ENCODE measurements at places on chromosomes 1 and 21.

DNA sequence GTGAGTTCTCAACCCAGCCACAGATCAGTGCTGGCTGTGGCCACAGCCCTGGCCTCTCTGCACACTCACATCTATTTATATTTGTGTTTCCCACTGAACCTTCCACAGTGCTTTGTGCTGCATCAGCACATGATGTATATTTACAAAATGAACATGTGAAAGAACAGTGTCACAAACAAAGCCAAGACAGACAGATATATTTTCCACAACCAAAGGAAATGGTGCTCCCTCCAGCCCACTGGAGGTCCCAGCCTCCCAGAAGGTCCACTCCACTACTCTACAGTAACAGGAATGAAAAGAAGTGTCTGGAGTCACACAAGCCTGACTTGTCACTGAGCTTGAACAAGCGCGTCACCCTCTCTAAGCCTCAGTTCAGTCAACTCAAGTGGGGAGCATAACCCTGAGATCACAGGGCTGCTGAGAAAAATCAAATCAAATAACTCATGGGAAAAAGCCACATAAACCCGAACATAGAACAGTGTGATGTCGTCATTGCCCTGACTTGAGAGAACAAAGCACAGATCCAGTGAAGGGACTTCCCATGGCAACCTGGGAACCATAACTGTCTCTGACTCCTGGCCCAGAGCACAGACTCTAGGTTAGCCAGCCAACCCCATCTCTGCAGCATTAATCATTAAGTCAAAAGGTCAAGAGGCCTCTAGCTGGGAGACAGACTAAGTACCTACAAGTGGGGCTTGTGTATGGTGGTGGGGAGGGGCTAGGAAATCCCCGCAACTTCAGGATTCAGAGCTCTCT, 121.2 kb downstream of the TRABD2B start:
- no peak for DNase-seq

DNA sequence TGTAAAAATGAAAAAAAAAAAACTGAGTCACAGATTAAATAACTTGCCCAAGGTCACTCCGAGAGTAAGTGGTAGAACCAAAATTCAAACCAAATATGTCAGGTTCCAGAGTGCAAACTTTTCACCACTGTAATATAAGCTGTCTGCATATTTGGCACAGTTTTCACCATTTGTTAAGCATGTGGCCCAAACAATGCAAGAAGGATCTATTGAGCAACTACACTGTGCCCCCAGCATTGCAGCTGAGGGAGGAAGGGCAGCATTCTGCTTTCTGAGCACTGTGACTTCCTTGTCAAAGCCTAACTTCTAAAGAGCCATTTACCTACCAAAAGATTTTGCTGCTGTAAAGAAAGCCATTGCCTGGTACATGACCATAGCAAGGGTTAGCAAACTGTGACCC, 133.4 kb downstream of the SYT2 start:
- DNase-seq, result no peak

DNA sequence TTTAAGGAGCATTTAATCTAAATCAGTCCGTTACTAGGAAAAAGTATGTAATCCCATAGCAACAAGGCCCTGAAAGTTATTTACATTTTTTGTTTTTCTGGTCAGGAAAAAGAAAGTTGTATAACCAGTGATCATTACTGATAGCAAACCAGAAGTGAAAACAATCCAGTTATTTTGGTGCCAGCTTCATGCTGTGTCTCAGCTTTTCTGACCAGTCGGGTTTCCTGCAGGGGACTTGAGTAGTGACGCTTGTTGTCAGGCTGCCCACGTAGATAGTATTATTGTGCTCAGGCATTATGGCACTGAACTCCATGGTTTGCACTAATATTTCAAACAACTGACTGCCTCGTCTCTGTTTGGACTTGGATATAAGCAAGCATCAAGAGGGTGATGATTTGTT, 55.2 kb downstream of the SASS6 start:
- DNase-seq, result no peak

GRCh38 chr1:56413671-56414199, 165.6 kb downstream of the PLPP3 start:
- DNase-seq, result no peak

DNA sequence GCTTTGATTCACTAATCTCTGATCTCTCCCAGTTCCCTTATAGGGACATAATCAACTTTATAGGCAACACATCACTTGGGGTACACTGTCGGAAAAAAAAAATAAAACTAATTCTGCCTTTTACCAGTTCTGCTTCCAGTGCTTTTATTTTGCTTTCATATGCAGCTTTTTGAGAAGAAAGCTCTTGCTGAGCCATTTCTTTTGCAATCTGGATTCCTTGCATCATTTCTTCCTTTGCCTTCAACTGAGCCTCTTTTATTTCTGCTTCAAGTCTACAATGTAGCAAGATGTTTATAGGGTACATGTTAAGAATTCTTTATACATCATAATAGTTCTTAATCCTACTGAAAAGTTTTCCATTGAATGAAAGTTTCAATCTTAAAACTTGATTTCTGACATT, 30.6 kb downstream of the KIF14 start:
- DNase-seq, result no peak

GRCh38 chr1:219503604-219504003, 109.3 kb downstream of the ZC3H11B start:
- no peak for DNase-seq

DNA sequence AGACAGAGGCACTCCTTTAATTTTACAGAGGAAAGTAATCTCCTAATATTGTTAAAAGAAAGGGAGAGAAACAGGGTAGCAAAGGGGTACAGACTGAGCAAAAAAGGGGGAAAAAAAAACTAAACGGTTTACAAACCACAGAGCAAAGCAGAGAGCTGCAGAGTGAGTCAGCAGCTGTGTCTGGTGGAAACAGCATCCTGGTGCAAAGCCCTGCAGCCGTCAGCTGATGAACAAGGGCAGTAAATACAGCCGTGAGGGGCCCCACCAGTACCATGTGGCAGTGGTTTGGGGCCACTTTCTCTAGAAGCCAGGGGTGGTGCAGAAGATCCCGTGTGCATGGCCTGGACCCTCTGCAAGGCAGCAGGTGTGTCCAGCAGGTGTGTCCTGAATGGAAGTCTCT, 111.3 kb downstream of the ERG start:
- no peak for DNase-seq

- no peak for DNase-seq
Measured at GRCh38 chr1:56816909-56817308, 2.3 kb downstream of the FYB2 start.

DNA sequence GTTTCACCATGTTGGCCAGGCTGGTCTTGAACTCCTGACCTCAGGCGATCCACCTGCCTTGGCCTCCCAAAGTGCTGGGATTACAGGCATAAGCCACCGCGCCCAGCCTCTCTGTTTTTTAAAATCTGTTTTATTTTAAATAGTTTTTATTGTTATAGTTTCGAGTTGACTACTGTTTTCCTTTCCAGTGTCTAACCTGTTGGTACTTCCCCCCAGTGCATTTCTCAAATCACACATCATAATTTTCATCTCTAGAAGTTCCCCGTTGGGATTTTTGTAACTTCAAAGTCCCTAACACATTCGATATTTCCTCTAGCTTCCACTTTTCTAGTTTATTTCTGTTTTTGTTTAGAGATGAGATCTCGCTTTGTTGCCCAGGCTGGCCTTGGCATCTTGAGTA, 7.5 kb downstream of the HES4 start:
- DNase-seq, result no peak

DNA sequence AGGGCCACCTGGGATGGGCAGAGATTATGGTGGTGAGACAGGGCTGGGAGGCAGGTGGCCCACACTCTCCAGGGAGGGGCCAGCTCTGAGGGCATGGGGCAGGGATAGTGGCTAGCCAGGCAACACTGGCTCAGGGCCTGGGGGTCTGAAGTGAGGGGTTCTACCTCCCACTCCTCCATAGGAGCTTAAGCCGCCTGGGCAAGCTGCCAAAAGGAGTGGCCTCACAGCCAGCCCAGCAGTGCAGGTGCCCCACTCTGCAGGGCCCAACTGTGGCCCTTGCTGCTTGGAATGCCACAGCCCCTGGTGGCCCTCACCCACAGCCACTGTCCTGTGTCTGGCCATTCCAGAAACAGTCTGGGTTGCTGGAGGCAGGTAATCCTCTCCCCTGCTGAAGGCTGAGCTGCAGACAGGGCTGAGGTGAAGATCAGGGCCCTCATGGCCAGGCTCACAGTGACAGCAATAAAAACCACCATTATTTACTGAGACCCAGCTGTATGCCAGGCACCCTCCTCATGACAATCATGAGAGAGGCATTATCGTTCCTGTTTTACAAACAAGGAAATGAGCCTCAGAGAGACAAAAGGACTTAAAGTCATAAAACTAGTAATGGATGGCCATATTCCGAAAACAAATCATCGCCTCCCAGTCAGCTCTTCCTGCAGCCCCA, 31.0 kb downstream of the KIF21B start:
- no peak for DNase-seq

GRCh38 chr1:17618558-17619247, 79.2 kb downstream of the ARHGEF10L start:
- DNase-seq, result no peak

GRCh38 chr1:1614204-1614953, 921 bp upstream of the MIB2 start:
- DNase-seq, result no peak

GRCh38 chr1:212341090-212341489, 55.9 kb downstream of the PPP2R5A start:
- DNase-seq, result no peak

DNA sequence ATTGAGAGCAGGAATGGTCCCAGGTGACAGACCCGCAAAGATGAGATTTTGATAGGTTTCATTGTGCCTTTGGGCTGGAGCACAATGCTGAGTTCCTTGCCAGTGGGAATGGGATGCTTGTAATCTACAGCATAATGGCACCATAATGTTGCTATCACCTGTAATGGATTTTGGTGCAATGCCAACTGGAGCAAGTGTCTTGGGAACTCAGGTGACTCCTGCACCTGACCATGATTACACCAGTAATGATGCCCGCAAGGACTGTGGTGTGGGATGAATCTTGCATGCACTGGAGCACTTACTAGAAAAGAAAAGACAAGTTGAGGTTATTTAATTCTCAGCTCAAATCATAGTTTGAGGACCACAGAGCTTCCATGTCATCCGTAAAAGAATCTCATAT, 96.7 kb downstream of the PTPRU start:
- DNase-seq, result no peak

DNA sequence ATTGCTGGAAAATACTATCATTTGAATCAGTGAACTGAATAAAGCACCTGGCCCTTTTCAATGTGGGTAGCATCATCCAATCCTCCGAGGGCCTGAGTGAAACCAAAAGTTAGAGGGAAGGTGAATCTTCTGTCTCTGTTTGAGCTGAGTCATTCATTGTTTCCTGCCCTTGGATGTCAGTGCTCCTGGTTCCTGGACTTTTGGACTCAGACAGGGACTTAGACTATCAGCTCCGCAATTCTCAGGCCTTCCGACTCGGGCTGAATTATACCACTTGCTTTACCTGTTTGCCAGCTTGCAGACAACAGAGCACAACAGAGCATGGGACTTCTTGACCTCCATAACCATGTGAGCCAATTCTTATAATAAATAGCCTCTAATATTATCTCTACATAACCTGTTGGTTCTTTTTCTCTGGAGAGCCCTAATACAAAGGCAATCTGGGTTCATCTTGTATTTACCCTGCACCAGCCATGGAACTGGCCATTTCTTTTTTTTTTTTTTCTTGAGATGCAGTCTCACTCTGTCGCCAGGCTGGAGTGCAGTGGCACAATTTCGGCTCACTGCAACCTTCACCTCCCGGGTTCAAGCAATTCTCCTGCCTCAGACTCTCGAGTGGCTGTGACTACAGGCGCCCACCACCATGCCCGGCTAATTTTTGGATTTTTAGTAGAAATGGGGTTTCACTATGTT, 19.2 kb upstream of the VASH2 start:
- no peak for DNase-seq

GRCh38 chr1:95770581-95770980, 536.6 kb downstream of the RWDD3 start:
- DNase-seq, result no peak

- DNase-seq, result no peak
Measured at GRCh38 chr1:199550199-199551065, 477.1 kb upstream of the NR5A2 start.

- no peak for DNase-seq
Measured at GRCh38 chr1:116076831-116077230, 34.4 kb upstream of the MAB21L3 start.

GRCh38 chr1:19840228-19840627, 25.1 kb upstream of the RNF186 start:
- no peak for DNase-seq

DNA sequence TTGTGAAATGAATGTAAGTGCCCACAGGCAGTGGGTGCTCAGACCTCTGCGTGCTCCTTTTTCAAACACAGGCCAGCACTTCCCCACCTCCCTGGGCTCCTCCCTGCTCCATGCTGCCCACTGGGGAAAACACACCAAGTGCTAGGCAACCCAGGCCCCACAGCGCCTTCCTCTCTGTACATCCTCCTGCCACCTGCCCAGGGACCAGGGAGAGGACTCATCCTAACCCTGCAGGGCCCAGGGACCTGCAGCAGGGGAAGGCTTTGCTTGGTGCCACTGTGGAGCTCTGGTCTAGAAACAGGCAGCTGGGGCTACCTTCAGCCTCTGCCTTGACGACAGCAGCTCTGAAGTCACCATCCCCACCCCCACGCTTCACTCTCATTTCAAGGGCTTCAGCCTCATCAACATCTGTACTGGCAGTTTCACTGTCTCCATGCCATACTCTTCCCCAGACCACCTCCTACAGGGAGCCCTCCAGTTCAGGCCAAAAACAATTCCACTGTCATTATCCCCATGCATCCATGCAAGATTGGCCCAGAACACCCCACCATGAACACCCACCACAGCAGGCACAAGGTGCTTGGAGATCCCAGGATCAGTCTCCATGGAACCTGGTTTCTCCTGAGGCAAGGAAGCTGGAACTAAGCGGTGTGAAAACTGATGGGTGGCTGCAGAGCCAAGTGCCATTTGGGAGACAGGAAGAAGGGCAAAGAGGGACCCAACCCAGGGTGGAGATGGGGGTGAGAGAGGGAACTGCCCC, 1.1 kb downstream of the IGSF8 start:
- DNase-seq, result no peak

GRCh38 chr1:101130673-101131072, 105.1 kb upstream of the DPH5 start:
- DNase-seq, result no peak

- DNase-seq, result no peak
Measured at GRCh38 chr21:15221799-15222386, 157.1 kb upstream of the NRIP1 start.

GRCh38 chr1:1101503-1101902, 14.4 kb downstream of the C1orf159 start:
- no peak for DNase-seq

GRCh38 chr1:93611668-93612067, 70.0 kb downstream of the BCAR3 start:
- DNase-seq, result no peak

- DNase-seq, result no peak
Measured at GRCh38 chr1:243471754-243472745, 216.2 kb downstream of the SDCCAG8 start.
